ENCODE measurements at places on chromosomes 2 and 18. TPM values are rescaled to one million over a fixed set of nuclear protein-coding genes. Genes with fewer than 3 reads are reported as not detected.
A peak's percentile ranks its signal among the peaks of the same experiment; 100 is the strongest.

DNA sequence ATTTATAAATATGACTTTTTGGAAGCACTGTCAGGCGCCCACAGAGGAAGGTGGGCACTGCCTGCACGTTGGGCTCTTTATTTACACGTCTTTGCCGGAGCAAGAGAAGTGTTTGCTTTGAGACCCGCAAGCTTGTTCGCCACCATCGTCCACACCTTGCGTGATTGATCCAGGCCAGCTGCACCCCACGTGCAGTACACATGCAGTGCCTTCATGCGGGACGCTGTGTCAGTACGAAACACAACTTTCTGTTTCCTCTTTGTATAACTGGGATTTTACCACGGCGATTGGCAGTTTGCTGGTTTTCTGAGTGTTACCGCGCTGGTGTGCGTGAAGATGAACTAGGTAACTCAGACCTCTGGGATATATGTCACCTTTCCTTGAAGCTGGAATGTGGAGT lies 571.0 kb upstream of the SALL3 start:
- DNase-seq = no peak

DNA sequence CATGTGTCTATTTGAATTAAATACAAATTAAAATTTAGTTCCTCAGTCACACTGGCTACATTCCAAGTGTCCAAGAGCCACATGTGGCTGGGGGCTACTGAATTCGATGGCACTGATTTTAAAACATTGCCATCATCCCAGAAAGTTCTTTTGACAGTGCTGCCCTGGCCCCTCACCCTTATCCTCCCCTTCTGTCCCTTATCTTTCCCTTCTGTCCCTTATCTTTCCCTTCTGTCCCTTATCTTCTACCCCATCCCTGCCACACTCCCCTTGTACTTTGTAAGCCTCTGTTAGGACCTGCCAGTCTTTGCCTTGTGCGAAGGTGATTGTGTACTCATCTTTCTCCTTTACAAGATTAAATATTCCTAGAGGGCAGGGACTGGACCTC lies 85.2 kb downstream of the DNMT3A start:
- no peak for DNase-seq

- DNase-seq = no peak
Observed at GRCh38 chr2:218093879-218094278, 24.8 kb downstream of the RUFY4 start.

DNA sequence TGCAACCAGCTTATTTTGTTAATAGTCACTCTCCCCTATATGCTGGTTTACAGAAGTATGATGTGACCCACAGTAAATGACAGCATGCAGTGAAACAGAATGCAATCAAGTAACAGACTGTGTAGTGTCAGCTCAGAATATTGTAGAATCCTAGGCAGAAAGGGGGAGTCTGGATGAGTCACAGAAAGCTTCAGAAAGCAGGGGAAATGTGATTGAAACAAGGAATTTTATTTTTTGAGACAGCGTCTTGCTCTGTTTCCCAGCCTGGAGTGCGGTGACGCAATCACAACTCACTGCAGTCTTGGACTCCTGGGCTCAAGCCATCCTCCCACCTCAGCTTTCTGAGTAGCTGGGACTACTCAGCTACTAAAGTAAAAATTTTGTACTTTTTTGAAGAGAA lies 219.9 kb upstream of the FBXO11 start:
- no peak for DNase-seq

DNA sequence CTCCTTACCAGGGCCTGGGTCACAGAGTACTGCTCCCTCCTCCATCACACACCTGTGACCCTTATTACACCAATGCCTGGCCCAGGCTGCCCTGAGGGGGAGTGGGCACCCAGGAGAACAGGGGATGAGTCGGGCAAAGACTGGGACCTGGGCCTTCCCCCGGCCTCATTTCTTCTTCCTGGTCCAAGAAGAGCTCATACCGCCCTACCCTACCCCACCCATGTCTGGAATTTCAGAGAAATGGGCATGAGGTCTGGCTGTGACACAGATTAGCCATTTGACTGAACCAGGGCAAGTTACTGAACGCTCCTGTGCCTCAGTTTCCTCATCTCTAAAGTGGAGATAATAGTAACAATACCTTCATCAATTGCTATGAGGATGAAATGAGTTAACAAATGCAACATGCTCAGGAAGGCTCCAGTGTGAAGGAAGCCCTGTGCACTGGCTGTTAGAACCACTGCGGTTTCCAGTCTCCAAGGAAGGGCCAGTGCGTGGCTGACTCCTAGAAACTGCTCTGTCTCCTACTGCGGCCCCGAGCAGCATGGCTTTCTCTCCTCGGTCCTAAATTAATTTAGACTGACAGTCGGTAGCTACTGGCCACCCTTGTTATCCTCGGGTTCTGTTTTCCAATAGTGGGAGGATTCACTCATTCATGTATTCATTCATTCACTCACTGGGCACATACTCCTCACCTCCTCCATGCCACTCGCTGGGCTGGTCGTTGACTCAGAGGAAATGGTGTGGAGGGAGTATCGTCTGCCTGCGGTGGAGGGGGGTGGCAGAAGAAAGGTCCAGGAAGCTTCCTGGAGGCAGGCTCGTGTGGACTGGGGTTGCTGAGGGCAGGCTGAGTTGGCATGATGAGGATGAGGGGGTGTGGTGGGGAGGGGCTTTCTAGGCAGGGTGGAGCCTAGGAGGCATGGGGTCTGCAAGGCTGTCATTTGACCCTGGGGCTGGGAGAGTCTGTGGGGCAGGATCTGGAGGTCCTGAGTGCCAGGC lies 175.6 kb downstream of the GLI2 start:
- peak; percentile 87 for DNase-seq

DNA sequence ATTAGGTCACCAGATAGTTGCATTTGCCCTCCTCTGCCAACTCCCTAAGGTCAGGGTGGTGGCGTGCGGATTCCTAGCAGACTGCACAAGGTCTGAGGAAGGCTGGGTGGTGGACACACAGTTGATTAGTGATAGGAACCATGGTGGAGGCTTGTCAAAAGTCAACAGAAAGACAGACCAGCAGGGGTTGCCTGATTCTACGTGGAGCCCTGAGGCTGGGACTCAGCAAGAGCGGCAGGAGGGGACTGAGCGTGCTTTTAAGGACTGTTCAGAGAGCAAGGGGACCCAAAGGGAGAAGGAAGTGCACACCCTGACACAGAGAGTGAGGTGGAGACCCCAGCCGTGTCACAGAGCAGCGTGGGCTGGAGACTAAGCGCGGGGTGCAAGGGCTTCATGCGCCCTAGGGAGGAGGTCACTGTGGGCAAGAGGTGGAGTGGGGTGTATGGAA lies 513.2 kb downstream of the RNF144A start:
- no peak for DNase-seq

DNA sequence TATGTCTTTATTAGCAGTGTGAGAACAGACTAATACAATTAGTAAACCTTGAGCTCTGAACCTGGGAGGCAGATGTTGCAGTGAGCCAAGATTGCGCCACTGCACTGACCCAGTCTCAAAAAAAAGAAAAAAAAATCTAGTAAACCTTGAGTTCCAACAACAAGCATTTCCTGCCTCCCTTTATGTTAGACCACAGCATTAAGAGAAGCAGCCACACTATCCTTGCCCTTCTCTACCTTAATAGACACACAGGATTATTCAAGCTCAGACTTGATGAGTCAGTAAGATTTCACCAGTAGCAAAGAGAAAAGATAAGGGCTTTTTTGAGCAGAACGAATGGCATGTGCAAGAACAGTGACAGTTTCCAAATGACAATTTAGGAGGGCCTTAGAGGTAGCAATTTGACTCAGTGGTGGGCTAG lies 18.0 kb upstream of the GLS start:
- DNase-seq = no peak

- DNase-seq = no peak
Observed at GRCh38 chr2:35347561-35347960, 1008.0 kb upstream of the CRIM1 start.

DNA sequence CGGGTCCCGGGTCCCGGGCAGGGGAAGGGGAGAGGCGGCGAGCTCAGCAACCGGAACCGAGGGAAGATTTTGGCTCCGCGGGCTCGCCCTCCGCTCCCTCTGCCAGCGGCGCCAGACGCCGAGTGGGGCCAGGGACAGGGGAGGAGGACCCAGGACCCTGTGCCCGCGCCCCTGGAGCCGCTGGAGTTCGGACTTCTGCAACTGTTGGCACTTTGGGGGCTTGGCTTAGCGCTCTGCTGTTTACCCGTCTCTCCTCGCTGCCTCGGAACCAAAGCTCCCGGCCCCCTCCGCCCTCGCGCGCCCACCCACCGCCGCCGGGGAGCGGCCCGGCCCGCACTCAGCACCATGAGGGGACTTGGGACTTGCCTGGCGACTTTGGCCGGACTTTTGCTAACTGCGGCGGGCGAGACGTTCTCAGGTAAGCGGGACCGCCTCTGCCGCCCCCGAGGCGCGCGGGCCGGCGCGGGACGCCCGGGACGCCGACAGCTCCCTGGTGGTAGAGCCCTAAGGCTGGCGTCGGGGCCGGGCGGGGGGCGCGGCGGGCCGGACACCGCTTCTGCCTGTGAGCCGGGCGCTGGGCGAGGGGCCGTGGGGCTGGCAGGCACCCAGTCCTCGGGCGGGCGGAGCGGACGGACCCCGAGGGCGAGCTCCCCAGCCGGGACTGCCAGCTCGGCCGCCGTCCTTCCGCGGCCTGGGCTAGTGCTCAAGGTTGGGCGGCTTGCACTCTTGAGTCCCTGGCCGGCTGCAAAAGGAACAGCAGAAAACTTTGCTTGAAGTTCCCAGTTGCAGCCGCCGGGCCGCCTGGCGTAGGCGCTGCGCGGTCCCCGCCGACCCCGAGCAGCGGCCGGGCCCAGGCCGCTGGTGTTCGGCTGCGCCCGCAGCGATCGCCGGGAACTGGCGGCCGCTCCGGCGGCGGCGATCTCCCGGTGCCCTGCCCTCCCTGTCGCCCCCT lies 634 bp downstream of the PTPRM start:
- DNase-seq = peak; percentile 43

GRCh38 chr18:59233017-59233410 lies 13.1 kb downstream of the GRP start:
- DNase-seq = peak; percentile 29

GRCh38 chr2:159961037-159961436 lies 101.4 kb downstream of the PLA2R1 start:
- DNase-seq = peak; percentile 35

DNA sequence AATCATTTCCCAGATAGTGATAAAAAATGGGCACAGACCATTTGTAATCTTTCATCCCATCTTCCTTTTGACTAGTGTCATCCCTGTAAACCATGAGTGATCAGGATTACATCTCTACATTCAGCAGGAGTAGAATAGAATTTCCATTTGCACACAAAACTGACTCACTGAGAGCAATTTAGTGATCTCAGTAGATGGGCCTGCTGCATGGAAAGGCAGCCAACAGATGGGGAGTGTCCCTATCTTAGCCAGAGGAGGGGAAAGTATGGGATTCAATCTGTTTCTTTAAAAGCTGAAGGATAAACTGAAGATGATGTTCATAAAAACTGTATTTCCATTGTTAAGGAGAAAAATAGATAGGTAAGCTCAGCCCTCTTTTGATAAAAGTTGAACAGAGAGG lies 441.7 kb downstream of the ZNF521 start:
- no peak for DNase-seq

GRCh38 chr18:66621816-66622576 lies 18.1 kb upstream of the CDH19 start:
- DNase-seq = no peak

The PCARE gene
- not detected for total RNA-seq

The NDUFS1 gene
- 169 TPM for total RNA-seq

The ZBTB7C gene
- total RNA-seq = 0.21 TPM

The MPV17 gene
- 62.8 TPM for total RNA-seq

The ABCA12 gene
- not detected for total RNA-seq

The CCDC68 gene
- 3.5 TPM for total RNA-seq

The PLCL1 gene
- 0.11 TPM for total RNA-seq

The TUBA4B gene
- not detected for total RNA-seq

The KYNU gene
- total RNA-seq = 11.7 TPM

The METTL21A gene
- 24.1 TPM for total RNA-seq
